ENCODE measurements at places on chromosomes 5 and 9. TPM values are rescaled to one million over a fixed set of nuclear protein-coding genes. Genes with fewer than 3 reads are reported as not detected.

Gene TTC23L
- 0.41 TPM for total RNA-seq

Gene CCL27
- total RNA-seq = not detected

Gene CCDC180
- total RNA-seq = 3.4 TPM

Gene GRXCR2
- not detected for total RNA-seq
